Fibroblast of skin of left quadriceps (primary cell): ENCODE measurements at places on chromosomes 2 and 18.

DNA sequence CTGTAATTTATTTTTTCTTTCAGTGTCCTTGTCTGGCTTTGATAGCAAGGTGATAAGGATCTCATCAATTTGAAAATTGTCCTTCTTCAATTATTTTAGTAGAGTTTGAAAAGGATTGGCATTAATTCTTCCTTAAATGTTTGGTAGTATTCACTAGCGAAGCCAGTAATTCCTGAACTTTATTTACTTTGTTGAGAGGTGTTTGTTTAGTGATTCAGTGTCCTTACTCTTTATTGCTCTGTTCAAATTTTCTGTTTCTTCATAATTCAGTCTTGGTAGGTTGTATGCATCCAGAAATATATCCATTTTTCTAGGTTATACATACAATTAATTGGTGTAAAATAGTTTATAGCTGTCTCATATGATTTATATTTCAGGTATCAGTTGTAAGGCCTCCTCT lies 676.7 kb upstream of the POU3F3 start:
- DNase-seq = no peak

DNA sequence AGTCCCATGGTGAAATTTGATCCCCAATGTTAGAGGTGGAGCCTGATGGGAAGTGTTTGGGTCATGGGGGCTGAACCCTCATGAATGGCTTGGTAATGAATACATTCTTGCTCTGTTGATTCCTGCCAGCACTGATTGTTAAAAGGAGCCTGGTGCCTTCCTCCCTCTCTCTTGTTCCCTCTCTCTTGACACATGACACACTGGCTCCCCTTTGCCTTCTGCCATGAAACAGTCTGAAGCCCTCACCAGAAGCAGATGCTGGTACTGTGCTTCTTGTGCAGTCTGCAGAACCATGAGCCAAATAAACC lies 30.6 kb upstream of the EPC2 start:
- DNase-seq = no peak

DNA sequence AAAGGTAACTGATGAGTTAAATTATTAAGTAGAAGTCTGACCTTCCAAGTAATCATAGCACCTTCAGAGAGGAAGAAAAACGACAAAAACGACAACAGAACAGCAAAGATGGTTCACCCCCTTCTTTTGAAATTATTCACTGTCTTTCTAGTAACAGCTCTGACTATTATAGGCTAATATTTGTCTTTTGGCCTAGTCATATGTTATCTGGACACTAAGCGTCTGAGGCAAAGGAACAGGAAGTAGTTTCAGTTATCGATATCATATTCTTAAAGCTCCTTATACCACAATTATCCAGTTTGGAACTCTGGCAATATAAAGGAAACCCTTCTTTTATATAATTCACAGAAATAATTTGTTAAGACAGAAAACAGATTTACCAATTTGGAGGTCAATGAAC lies 27.6 kb upstream of the SLC40A1 start:
- DNase-seq = no peak

- no peak for DNase-seq
These were observed 176.0 kb downstream of the THADA start for GRCh38 chr2:43419876-43420275.

DNA sequence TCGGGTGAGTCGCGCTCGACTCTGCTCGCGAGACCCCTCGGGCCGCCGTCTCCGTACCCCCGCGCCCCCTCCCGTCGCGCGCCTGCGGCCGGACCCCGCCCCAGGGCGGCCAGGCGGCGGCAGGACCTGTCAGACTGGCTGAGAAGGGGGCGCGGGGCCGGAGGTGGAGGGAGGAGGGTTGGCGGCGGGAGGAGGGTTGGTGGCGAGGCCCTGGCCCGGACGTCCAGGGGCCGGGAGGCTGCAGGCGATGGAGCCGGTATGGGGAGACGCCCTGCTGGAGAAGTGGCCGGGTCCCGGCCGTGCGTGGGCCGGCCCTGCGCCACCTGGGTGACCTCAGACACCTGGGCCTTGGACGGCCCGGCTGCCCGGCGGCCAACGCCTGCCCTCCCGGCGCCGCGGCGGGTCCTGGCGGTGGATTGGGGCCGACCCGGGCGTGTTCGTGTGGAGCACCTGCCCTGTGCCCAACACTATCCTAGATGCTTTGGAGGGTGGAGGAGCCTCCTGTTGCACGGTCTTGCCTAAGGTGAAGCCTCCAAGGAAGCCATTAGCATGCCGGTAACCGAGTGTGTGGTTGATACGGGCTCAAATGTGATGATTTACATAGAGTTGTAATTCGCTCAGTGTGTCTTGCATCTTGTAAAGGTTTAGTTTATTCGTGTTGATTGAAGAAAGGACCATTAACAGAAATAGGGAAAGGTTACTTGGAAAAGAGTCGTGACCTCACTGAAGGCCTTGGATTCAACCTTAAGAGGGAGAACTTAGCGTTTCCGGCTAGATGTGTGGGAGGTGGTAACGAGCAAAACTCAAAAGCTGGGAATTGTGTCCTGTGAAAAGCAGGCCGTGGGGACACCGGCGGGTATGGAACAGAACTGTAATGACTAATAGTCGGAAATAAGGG lies 550 bp downstream of the MYL12B start:
- DNase-seq = no peak

- DNase-seq = no peak
These were observed 209.1 kb downstream of the RAD51AP2 start for GRCh38 chr2:17309181-17309580.

GRCh38 chr18:46577546-46577945 lies 79.5 kb downstream of the LOXHD1 start:
- no peak for DNase-seq

DNA sequence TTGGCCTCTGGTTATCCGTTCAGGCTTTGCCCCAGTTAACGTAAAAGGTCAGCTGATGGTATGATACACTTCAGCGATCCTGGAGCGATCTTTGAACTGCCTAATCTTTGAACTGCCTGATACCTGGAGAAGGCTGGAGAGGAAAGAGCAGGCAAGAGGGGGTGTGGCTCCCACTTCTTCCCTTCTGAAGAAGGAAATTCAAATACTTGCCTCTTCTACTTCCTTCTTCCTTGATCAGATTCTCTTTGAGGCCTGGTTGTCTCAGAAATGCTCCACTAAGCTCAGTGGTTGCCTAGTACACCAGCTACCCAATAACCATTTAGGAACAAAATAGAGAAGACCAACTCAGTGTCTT lies 619 bp downstream of the GALM start:
- DNase-seq = no peak

DNA sequence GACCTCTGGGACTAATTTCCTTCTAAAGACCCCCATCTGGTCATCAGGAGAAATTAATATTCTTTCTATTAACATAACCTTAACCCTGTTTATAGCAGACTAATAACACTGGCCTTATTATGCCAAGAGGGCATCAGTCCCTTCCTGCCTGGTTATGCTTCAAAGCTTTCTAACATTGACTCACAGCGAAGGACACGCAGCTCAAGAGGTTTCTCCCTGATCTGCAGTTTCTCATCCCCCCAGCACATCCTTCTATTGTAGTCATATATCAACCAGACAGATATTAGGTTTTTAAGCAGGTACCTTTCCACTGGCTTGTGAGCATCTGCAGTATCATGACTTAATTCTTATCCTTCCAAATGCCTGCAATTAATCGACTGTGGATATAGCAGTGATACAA lies 100.0 kb upstream of the CXCR4 start:
- no peak for DNase-seq
